ENCODE measurements at places on chromosomes 4 and X.

GRCh38 chr4:72496119-72496518 lies 72.9 kb downstream of the ADAMTS3 start:
- no peak for DNase-seq

- DNase-seq: no peak
Observed at GRCh38 chr4:173039617-173040577, 128.7 kb upstream of the GALNT7 start.

GRCh38 chrX:107731831-107732502 lies 43.6 kb downstream of the TSC22D3 start:
- DNase-seq: no peak

DNA sequence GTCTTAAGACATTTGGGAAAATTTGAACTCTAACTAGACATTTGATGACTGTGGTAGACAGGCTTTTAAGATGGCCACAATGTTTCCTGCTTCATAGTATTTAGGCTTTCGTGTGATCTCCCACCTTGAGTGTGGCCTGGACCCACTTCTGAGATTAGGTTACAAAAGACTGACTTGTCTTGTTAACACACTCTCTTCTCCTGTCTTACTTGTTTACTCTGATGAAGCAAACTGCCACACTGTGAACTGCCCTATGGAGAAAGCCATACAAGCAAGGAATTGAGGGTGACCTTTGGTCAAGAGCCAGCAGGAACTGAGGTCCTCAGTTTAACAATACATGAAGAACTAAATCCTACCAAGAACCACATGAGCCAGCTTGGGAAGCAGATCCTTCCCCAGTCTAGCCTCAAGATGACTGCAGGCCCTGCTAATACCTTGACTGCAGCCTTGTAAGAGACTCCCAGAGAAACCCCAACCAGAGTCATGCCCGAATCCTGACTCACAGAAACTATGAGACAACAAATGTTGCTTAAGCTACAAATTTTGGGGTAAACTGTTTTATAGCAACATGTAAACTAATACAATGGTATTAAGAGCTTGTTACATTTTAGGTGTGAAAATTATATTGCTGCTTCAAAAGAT lies 20.3 kb downstream of the UBA6 start:
- no peak for DNase-seq

DNA sequence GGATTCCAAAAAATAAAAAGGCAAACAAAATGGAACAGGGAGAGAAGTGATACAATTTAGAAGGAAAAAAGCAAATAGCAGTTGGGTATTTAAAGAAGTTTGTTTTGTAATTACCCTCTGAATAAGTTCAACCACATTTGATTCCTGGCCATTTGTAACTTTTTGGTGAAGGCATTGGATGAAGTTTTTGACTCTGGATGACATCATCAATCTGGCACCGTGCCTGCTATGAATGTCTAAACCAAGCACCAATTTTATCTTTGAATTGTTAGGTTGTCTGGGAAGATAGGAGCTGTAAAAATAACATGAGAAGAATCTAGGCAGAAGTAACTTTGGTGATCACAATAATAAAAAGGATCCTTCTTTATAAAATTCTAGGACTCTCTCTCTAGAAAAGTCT lies 29.5 kb downstream of the TMPRSS11A start:
- no peak for DNase-seq

DNA sequence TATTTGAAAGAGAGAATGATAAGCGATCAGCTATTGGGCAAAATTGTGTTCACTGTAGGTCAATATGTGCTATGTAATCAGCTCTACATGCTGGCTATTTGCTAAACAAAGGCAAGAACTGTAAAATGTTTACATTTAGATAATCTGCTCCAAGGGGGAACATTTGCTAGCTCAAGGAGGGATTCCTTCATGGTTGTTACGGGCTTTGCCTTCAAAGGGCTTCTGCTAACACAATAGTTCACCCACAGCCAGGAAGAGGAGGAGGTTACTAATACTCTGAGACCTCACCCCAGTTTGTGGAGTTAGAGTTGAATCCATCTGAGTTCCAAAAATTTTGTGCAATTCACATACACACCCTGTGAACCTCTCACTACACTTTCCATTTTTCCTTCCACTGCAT lies 107.6 kb upstream of the BMP3 start:
- no peak for DNase-seq

- no peak for DNase-seq
Observed at GRCh38 chr4:179634862-179635261, 2192.6 kb upstream of the AGA start.

GRCh38 chr4:185016946-185017758 lies 1.1 kb upstream of the HELT start:
- no peak for DNase-seq
